Hypothalamus (tissue), 51 donors: ENCODE measurements at places on chromosomes 2 and 18.

DNA sequence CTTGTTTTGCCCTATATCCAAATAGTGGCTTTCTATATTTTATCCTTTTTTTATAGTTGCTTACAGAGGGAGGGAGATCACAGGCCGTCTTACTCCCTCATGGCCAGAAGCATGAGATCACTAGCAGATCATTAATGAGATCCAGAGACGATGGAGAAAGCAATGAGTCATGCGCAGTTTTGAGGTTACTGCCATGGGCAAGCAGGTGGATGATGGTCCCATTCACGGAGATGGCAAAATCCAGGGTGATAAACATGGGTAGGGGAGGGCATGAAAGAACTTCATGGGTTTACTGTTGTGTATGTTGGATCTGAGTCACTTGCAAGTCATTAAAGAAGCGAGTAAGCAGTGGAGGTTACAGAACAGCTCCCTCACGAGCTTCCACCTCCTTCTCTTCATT is 60.4 kb downstream of the C18orf63 start:
- no peak for DNase-seq

- peak; percentile 9 for DNase-seq
Measured at GRCh38 chr18:7452331-7452730, 114.8 kb upstream of the PTPRM start.

- no peak for DNase-seq
Measured at GRCh38 chr2:217407362-217407761, 547.5 kb upstream of the TNP1 start.

- DNase-seq = no peak
Measured at GRCh38 chr2:238684362-238685326, 163.2 kb upstream of the TWIST2 start.

- no peak for DNase-seq
Measured at GRCh38 chr2:143582046-143582747, 453.0 kb downstream of the ARHGAP15 start.

- DNase-seq = no peak
Measured at GRCh38 chr2:48886919-48887318, 131.4 kb upstream of the LHCGR start.

DNA sequence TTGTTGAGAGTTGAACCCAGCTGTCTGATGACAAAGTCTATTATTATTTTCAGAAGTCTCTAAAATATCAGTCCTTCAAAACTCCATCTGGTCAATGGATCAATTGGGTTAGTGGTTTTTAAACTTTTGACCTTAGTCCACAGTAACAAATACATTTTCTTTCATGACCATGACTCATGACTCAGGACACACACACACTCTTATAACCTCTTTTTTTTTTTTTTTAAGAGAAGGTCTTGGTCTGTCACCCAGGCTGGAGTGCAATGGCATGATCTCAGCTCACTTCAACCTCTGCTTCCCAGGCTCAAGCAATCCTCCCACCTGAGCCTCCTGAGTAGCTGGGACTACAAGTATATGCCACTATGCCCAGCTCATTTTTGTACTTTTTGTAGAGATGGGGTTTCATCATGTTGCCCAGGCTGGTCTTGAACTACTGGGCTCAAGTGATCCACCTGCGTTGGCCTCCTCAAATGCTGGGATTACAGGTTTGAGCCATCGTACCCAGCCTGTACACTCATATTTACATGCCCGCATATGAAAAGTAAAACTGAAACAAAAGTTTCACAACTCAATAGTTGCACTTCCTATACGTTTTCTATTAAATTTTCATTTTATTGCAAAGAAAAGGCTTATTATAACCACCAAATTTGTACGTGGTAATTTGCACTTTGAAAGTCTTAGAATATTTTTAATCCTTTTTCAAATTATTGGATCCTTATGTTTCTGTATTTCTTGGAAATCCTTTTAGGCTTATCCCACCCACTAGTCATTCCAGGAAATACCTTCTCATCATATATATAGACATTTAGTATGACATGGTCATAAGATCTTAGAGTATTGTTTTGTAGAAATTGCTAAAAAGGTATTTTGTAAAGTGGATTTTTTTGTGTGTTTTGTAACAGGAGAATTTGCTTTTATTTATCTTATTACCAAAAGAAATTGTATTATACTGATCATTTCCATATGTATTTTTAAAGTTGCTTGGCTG is 199.0 kb downstream of the LPIN1 start:
- no peak for DNase-seq

GRCh38 chr18:14945984-14946383 is 198.0 kb downstream of the ANKRD30B start:
- DNase-seq = no peak

DNA sequence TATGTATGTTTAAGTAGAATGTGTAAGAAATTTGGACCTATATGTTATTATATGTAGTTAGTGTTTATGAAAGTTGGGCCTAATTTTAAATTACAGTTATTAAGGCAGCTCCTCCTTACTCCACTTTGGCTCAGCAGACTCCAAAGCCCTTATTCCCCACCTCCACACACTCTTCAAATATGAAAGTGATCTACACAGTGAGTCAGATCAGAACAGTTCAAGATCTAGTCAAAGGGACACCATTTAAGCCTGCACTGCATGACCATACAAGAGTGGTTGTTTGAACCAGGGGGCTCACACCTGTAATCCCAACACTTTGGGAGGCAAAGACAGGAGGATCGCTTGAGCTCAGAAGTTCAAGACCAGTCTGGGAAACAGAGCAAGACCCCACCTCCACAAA is 21.2 kb upstream of the PMAIP1 start:
- no peak for DNase-seq

GRCh38 chr18:21479721-21480120 is 120.8 kb downstream of the ESCO1 start:
- no peak for DNase-seq

GRCh38 chr2:31522786-31523185 is 58.0 kb downstream of the SRD5A2 start:
- DNase-seq = no peak

DNA sequence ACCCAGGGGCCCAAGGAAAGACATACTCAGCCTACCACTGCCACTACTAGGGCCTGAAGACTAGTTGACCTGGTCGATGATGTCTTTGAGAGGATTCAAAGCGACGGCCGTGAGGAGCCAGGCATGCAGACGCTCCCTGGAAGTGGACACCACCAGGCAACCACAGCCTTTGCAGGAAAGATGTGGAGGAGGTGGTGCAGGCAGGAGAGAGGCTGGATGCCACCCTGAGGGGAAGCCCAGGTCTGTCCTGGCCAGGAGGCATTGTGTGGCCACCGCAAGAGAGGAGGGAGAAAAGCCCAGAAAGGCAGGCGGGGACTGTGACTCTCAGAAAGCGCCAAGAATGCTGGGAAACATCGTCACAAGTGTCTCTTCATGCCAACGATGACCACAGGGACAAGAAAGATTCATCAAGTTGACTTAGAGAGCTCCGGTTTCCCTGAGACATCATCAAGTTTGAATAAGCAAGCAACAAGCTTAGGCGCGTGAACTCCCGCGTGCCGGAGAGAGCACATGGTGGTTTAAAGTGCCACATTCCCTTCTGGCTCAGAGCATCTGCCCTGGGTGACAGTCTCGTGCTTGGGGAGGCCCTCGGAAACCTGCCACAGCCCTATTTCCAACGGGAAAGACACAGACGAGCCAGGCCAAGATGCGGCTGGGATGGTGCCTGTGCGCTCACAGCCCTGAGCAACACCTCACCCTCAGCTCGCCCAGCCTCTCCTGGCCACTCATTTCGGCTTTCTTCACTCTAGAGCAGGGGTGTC is 464.5 kb upstream of the SALL3 start:
- DNase-seq = no peak

- DNase-seq = no peak
Measured at GRCh38 chr2:218884519-218884918, 3.9 kb downstream of the WNT10A start.

GRCh38 chr2:190082118-190082517 is 19.6 kb upstream of the MSTN start:
- DNase-seq = no peak

- no peak for DNase-seq
Measured at GRCh38 chr18:43170586-43170985, 55.1 kb upstream of the RIT2 start.

DNA sequence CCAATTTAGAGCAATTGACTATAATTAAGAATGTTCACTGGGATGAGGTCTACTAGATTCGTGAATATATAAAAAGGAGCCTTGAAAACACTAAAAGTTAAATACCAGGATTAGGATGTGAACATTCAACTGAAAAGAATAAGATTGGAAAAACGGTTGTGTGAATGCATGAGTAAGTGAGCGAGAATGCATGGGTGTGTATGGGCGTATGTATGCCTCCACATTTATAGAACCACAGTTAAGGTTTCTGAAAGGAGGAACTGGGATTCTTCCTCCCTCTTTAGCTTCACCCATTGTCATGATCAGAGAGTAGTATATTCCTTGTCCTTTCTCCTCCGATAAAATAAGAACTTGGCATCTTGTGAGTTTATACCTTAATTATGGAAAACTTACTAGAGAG is 151.1 kb upstream of the UBE2E3 start:
- no peak for DNase-seq

DNA sequence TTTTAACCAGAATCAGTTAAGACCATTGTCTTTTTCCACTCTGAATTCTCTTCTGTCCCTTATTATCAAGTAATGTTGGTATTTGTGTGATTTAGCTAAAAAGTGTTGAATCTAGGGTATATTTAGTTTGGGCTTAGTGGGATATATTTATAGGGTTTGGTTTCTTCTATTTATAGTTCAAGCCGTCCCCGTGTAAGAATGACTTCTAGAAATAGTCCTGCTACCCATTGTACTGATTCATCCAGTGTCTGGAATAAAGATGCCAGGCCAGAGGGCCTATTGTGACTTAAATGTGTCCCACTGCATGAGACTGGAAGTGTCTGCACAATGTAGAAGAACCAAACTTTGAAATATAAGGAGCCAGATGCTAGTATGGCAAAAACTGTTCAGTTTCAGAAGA is 364.8 kb downstream of the TNS1 start:
- DNase-seq = no peak

DNA sequence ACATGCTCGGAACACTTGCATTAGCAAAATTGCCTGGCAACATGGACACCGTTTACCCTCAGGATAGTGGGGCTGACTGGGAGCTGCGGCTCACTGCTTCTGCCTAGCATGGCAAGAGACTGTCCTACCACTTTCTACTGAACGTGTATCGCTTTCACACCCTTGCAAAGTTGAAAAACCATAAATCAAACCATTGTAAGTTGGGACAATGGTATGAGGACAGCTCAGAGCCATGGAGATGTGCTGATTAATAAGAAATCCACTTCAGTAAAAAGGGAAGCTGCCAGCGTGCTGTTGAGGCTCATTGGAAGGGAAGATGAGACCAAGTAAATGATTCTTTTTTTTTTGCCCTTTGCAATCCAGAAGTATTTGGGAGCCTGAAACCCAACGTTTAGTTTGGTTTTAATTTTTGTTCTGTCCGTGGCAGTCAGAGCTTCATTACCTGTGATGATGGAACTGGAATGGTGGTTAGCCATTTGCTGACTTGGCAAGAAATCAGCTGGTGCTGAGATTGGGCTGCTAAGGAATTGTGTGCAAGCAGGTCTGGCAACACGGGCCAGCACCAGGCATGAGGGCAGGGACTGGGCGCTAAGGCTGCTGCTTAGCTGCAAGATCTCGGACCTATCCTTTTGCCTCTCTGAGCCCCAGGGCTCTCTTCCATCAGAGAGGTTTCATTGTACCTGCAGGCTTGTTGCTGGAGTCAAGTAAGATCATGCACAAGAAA is 75.5 kb upstream of the HS6ST1 start:
- DNase-seq = no peak

- no peak for DNase-seq
Measured at GRCh38 chr2:195574312-195574711, 82.7 kb upstream of the SLC39A10 start.

DNA sequence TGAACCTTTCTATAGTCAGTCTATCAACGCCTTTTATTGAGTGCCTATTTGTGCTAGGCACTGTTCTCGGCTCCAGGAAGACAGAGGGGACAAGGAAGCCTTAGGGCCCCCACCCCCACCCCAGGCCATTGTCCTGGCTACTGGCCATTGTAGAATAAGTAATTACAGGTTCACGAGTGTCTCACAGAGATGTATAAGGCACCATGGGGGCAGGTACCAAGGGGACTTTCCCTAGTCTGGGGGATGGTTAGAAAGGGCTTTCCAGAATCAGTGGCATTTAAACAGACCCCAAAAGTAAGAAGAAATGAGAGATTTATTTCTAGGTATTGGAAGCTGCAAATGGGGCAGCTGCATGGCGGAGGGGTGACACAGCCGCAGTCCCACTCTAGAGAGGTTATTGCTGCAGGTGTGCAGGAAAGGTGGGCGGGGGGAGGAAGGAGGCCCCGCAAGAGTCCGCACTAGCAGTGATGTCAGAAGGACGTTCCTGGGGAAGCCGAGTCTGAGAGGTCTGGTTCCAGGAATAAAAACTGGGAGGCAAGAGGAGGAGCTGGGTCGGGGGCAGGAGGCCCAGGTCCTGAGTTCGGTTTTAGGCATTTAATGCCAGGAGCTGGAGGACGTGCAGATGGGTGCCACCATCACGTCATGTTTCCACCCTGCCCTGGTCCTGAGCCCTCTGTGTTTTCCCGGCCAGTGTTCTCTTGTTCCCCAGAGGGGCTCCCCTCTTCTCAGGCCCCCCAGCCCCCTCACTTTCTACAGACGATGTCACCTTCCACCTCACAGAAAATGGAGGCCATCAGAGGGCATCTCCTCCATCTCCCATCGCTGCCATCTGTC is 30.5 kb downstream of the FOSL2 start:
- no peak for DNase-seq

GRCh38 chr2:127826047-127826446 is 15.1 kb upstream of the WDR33 start:
- DNase-seq = no peak

DNA sequence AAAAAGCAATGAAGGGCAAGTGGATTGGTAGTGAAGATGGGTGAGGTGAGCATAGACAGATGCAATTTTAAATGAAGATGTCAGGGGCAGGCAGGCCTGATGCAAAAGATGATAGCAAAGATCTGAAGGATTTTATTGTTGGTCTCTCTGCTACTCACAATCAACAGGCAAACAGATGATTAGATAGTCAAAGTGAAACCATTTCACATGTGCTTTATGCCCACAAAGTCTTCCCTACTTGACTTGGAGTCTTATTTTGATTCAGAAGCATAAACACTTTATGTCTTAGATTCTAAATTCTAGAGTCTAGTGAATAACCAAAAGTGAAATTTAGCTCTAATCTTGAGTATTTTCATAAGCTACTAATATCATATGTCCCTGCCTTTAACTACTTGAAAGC is 153.8 kb upstream of the HNRNPA3 start:
- no peak for DNase-seq
